ENCODE measurements at places on chromosomes 2 and 18.

DNA sequence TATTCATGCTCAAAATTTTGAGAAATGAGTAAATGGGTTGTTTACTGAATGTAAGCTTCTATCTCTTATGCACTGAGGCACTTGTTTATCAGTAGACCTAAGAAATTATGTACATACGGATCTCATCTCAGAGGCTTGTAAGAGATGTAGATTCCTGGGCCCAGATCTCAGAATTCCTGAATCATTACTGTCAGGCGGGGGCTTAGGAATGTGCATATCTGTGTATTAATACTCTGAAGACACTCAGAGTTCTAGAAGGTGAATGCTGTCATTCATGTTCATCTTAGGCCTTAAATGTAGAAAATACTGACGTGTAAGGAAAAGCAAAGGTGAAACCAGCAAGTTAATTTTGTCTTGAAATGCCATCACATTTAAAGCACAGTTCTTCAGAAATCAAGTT, 169.6 kb downstream of the FMNL2 start:
- no peak for DNase-seq

DNA sequence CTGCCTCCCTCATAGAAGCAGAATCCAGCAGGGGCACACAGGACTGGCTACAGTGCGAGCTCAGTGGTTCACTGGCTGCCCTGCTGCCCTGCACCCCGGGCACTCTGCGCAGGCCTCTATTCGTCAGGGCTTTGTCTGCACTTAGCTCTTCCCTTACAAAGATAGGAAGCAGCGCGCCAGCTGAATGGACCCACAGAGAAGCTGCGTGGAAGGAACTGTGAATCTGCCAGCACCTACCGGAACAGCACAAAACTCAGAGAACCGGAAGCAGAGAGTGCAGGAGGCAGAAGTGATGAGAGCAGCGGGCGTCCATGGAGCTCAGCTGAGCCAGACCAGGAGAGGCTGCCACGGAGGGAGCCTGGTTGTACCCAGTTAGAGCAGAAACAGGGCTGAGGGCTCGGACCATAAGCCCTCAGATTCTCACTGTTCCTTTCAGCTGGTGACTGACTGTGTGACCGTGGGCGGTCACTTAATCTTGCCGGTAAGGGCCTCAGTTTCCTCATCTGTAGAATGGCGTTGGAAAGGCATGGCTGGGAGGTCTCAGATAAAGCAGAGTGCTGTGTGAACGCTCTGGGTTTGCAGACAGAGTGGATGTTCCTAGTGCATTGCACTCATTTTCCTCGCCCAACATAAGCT, 23.1 kb upstream of the SLC66A3 start:
- no peak for DNase-seq

GRCh38 chr2:223865124-223865523, 27.7 kb upstream of the AP1S3 start:
- no peak for DNase-seq

DNA sequence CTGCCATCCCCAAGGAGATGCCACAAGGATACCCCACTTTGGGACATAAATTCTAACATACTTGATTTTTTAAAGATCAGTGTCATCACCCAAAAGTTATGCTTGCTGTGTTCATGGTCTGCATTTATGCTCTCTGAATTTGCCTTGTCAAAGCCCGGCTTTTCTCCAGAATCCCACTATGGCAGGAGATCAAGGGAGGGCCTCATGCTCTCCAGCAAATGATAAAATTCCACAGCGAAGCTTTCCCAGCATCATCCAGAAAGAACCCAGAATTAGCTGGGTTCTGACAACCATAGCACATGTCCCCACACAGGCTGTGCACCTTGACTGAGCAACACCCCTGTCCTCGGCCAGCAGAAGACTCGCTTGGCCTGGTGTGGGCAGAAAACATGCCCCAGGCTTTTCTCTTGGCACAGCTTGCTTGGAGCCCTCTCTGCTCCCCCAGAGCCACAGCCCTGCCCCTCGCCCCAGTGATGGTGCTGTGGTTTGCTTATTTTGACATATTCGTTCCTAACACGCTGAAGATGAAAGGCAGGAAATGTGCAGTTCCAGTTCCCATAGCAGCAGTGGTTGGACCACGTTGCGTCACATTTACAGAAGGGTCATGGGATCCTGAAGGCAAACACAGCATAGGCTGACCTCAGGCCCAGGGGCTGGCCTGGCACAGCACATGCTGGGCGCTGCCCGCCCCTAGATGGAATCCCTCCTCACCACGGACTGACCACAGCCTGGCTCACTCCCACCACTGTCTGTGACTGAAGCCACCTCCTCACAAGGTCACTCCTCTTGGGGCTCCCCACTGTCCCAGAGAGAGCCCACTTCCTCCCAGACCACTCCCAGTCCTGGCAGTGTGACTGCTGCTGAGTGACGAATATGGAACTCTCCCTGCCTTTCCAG, 14.1 kb upstream of the CHRNA1 start:
- peak; percentile 72 for DNase-seq

- DNase-seq: no peak
Observed at GRCh38 chr2:149894226-149894625, 306.7 kb upstream of the MMADHC start.

DNA sequence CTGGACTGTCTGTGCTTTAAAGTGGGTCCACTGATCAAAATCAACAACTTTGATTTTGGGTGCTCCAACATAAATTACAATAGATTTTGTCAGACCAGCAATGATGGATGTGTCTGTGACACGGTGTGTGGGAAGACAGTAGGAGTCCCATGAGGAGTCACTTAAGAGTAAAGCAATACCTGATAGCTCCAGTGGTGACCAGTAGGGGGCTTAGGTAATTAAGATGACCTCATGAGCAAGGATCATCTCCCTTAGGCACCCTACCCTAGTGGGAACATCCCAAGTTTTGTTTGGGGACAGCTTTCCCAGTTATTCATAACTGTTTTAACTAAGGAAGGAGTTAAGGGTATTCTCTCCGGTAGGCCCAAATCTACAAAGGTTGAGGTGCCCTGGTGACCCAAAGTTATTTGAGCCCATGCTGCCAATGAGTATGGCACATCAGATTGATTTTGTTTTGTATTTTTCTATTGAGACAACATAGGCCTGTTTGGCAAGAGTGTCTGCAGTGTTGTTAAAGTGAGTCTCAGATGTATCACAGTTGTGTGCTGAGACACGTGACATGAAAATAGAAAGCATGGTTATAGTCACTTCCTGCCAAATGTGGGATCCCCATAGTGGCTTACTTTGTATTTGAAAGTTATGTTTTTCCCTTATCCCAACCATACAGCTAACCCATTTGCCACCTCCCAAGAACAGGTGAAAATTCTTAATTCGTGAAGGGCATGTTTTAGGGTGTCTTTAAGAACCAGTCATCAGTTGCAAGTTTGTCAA, 1337.6 kb upstream of the SLC39A10 start:
- DNase-seq: no peak

- no peak for DNase-seq
Observed at GRCh38 chr18:9708434-9709303, 568 bp downstream of the RAB31 start.

- DNase-seq: no peak
Observed at GRCh38 chr2:196498962-196499361, 140.6 kb upstream of the CCDC150 start.

DNA sequence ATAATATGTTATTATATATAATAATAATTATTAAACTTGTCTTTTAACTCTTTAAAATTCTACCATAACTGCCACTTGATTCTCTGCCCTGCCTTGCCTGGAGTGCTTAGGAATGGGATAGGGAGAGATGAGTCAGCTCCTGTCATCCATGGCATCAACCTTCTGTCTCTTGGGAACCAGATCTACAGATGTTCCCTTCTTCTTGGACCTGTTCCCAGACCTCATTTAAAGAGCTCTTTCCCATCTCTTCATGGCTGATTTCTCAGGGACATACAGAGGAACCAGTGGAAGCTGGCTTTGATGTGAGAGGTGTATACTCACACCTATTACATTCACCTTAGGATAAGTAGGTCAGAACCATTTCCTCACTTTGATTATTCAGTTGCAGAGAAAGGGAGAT, 155.3 kb upstream of the MYO3B start:
- peak; percentile 72 for DNase-seq

- DNase-seq: no peak
Observed at GRCh38 chr2:75157435-75157834, 41.9 kb downstream of the TACR1 start.

DNA sequence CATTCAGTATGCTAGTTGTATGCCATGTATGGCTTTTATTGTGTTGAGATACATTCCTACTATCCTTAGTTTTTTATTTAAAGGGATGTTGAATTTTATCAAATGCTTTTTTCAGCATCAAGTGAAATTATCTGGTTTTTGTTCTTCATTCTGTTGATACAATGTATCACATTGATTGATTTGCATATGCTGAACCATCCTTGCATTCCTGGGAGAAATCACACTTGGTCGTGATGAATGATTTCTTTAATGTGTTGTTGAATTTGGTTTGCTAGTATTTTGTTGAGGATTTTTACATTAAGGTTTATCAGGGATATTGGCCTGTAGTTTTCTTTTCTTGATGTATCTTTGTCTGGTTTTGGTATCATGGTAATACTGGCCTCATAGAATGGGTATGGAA, 49.7 kb downstream of the CD28 start:
- DNase-seq: no peak

- DNase-seq: no peak
Observed at GRCh38 chr2:225069477-225069876, 27.2 kb upstream of the DOCK10 start.

DNA sequence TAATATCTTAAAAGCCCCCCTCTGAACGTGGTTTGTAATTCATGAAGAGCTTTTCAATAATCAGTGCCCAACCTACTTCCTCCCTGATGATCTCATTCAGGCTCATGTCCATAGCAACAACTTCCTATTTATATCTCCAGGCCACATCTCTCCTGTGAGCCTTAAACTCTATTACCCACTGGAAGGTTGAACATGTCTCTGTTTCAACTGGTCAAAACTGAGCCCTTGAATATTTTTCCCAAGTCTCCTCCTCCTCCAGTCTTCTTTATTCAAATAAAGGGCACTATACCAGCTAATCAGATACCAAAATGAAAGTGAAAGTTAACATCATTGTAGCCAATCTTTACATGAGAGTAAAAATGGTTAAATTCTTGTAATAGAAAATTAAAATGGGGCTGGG, 63.7 kb upstream of the ITGA4 start:
- no peak for DNase-seq

GRCh38 chr2:86746939-86747338, 26.8 kb downstream of the RMND5A start:
- no peak for DNase-seq

GRCh38 chr2:103159018-103159417, 397.2 kb downstream of the TMEM182 start:
- no peak for DNase-seq

DNA sequence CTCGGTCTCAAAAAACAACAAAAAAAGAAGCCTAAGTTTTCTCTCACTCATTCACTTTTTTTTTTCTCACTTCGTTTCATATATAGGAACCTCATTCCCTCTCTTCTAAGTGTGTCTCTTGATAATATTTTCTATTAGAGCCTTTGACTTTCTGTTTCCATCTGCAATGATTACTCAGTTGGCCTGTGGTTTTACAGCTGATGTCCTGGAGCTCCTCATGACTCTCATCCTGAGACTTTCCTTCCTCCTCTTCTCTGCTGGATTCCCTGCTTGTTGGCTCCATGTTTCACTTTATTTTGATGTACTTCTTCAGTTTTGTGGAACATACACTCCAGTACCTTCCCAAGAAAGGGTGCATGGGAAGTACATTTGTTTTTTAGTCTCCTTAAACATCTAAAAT, 154.2 kb upstream of the GATA6 start:
- no peak for DNase-seq

DNA sequence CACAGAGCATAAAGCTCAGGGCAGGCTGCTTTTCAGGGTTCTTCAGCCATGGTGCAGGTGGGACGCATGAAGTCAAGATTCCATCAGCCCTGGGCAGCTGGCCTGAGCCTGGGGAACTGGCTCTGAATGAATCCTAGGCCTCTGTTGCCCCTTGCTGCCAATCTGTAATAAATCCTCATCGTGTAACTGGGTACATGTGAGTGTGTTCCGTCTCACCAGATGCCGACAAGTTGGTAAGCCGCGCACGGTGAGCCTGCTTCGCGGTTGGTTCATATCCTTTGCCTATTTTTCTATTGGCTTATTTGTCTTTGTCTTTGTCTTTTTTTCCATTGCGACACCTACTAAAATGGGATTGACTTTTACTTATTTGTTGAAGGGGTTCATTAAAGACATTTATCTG, 27.7 kb downstream of the B3GNT7 start:
- no peak for DNase-seq

GRCh38 chr18:10748641-10749040, 222.8 kb downstream of the NAPG start:
- no peak for DNase-seq

GRCh38 chr18:32764611-32765244, 8.1 kb downstream of the KLHL14 start:
- DNase-seq: no peak

DNA sequence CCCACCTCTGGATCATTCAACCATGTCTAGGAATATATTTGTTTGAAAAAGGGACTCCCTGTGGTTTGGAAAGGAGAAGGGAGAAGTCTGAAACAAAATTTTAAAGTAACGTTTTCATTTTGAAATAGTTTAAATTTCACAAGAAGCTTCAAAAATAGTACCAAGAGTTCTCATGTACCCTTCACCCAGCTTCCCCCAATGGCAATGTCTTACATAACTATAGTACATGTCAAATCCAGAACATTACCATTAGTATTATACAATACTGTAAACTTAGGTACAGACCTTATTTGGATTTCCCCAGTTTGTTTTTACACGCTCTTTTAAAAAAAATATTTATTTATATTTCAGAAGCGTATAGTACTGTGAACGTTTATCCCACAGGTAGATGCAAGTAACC, 4.0 kb upstream of the LYG2 start:
- DNase-seq: no peak

Data from fibroblast of skin of left quadriceps (primary cell).